ENCODE measurements at places on chromosomes 2 and 18. TPM values are rescaled to one million over a fixed set of nuclear protein-coding genes. Genes with fewer than 3 reads are reported as not detected.

The EMILIN1 gene
- 1.6 TPM for total RNA-seq

The SLC11A1 gene
- total RNA-seq: 0.35 TPM

The RBM45 gene
- total RNA-seq: 8.7 TPM

The POTEE gene
- total RNA-seq: not detected

- no peaks in the 10 kb centered on the region for H3K27me3 ChIP-seq
- H3K36me3 ChIP-seq: no peaks in the 10 kb centered on the region
- H3K4me3 ChIP-seq: no peak overlapping the region
- DNase-seq: no peak
These were observed 477.2 kb downstream of the TRIB2 start for GRCh38 chr2:13193900-13194299.

DNA sequence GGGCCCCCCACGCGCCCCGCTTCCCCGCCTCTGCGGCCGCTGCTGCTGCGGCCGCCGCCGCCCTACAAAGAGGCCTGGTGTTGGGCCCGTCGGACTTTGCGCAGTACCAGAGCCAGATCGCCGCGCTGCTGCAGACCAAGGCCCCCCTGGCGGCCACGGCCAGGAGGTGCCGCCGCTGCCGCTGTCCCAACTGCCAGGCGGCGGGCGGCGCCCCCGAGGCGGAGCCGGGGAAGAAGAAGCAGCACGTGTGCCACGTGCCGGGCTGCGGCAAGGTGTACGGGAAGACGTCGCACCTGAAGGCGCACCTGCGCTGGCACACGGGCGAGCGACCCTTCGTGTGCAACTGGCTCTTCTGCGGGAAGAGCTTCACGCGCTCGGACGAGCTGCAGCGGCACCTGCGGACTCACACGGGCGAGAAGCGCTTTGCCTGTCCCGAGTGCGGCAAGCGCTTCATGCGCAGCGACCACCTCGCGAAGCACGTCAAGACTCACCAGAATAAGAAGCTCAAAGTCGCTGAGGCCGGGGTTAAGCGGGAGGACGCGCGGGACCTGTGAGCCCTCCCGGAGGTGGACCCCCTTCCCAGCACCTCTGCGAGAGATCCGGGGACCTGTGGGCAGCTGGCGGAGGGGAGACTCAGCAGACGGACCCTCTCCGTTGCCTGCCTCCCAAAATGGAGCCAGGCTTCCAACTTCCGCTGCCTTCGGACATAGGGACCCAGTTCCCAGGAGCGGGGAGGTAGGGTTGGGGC is 1.9 kb downstream of the SP5 start:
- no peak overlapping the region for H3K27ac ChIP-seq
- H3K4me3 ChIP-seq: no peak overlapping the region
- no peaks in the 10 kb centered on the region for H3K27me3 ChIP-seq
- H3K4me1 ChIP-seq: no peaks in the 10 kb centered on the region
- no peak for DNase-seq

GRCh38 chr2:63000801-63001200 is 49.8 kb upstream of the OTX1 start:
- no peak overlapping the region for H3K4me3 ChIP-seq
- no peaks in the 10 kb centered on the region for H3K27me3 ChIP-seq
- no peak for DNase-seq
- no peaks in the 10 kb centered on the region for H3K4me1 ChIP-seq

GRCh38 chr2:38156436-38156835 is 80.5 kb upstream of the CYP1B1 start:
- no peak overlapping the region for H3K4me3 ChIP-seq
- no peak for DNase-seq
- H3K36me3 ChIP-seq: no peaks in the 10 kb centered on the region
- H3K27ac ChIP-seq: no peak overlapping the region

GRCh38 chr2:190103144-190103543 is 40.6 kb upstream of the MSTN start:
- H3K27me3 ChIP-seq: no peaks in the 10 kb centered on the region
- H3K36me3 ChIP-seq: no peaks in the 10 kb centered on the region
- no peak overlapping the region for H3K4me3 ChIP-seq
- no peaks in the 10 kb centered on the region for H3K4me1 ChIP-seq

GRCh38 chr2:73979021-73979420 is 5.7 kb upstream of the TET3 start:
- no peak overlapping the region for H3K27ac ChIP-seq
- H3K4me3 ChIP-seq: no peak overlapping the region
- H3K27me3 ChIP-seq: no peaks in the 10 kb centered on the region
- no peaks in the 10 kb centered on the region for H3K36me3 ChIP-seq

DNA sequence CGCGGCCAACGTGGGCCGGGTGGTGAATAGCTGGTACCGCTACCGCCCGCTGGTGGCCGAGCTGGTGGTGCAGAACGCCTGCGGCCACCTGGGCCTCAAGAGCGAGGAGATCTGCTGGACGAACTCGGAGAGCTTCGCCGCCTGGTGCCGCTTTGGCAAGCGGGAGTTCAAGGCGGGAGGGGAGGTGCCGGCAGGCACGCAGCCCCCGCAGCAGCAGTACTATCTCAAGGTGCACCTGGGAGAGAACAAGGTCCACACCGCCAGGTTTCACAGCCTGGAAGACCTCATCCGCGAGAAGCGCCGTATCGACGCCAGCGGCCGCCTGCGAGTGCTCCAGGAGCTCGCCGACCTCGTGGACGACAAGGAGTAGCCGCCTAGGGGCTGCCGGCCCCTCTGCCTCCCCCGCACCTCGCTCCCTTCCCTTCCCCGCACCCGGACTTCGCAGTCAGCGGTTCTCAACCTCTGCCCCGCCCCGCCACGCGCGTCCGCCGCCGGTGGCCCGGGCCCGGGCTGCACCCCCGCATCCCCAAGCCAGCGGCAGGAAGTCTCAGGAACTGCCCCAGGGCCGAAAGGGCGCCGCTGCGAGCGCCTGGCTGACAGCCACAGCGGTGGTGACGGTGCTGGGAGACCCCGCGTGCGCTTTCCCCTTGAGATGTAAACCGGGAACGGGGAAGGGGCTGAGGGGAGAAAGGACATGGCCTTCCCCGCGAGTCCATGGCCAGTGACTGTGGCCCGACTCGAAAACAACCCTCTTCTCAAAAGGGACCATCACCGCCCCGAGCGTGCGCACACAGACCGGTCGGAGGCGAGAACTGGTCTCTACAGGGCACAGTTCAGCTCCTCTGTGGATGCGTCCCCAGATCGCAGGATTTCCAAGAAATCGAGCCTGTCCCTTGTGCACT is 2.2 kb downstream of the LRATD1 start:
- H3K27ac ChIP-seq: peak overlapping the region; percentile 47
- DNase-seq: no peak
- H3K36me3 ChIP-seq: no peaks in the 10 kb centered on the region
- H3K4me3 ChIP-seq: peak overlapping the region; percentile 52
- peaks cover 18% of the 10 kb centered on the region for H3K27me3 ChIP-seq

DNA sequence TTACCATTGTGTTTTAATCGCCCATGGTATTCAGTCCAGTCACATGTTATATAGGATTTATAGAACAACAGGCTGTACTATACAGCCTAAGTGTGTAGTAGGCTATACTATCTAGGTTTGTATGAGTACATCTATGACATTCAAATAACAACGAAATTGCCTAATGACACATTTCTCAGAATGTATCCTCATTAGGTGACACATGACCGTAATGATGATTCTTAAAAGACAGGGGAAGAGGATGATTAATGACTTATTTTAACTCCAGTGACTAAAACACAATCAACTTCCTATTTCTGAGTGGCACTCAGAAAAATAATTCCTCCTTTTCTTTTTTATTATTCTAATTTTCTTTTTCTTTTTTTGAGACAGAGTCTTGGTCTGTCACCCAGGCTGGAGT is 63.0 kb upstream of the ACSL3 start:
- H3K4me1 ChIP-seq: peaks cover 18% of the 10 kb centered on the region
- H3K27ac ChIP-seq: no peak overlapping the region
- no peaks in the 10 kb centered on the region for H3K36me3 ChIP-seq
- no peaks in the 10 kb centered on the region for H3K27me3 ChIP-seq
- no peak for DNase-seq

GRCh38 chr18:76578571-76579300 is 83.7 kb upstream of the ZNF516 start:
- peaks cover 9% of the 10 kb centered on the region for H3K4me1 ChIP-seq
- H3K4me3 ChIP-seq: no peak overlapping the region
- H3K27ac ChIP-seq: no peak overlapping the region
- H3K36me3 ChIP-seq: no peaks in the 10 kb centered on the region
- DNase-seq: no peak

Measured in PC-9 (cell line).